Fibroblast of skin of scalp (primary cell): ENCODE measurements at places on chromosomes 4 and X.

GRCh38 chrX:42725196-42725595 is 52.8 kb downstream of the PPP1R2C start:
- DNase-seq, result no peak

- DNase-seq, result no peak
Observed at GRCh38 chr4:1026115-1026514, 14.7 kb downstream of the FGFRL1 start.

DNA sequence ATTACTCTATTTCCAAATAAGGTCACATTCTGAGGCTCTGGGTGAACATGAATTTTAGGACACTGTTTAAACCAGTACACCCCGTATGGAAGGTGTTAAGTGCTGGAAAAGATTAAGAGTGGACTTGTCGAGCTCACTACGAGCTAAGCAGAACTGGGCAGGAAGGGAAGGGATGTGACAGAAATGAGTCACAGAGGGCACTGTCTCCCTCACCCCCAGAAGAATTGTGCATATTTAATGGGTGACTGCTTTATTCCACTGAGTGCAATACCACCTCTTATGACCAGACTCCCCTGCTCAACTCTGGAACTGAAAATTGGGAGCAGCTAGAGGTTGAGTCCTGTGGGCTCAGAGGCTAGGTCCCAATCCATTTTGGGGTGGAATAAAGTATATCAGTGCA is 187.4 kb upstream of the RPS6KA3 start:
- DNase-seq, result peak; percentile 38

DNA sequence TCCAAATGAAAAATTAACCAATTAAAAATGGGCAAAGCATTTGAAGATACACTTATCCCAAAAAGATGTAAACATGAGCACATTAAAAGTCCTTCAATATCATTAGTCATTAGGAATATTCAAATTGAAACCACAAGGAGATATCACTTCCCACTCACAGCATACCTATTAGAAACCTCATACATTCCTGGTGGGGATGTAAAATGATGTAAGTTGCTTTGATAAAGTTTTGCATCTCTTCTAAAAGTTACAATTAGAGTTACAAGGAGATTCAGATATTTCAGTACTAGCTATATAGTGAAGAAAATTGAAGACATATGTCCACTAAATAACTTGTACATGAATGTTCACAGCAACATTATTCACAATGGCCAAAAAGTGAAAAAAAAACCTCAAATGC is 1109.3 kb upstream of the LCORL start:
- DNase-seq, result peak; percentile 51

DNA sequence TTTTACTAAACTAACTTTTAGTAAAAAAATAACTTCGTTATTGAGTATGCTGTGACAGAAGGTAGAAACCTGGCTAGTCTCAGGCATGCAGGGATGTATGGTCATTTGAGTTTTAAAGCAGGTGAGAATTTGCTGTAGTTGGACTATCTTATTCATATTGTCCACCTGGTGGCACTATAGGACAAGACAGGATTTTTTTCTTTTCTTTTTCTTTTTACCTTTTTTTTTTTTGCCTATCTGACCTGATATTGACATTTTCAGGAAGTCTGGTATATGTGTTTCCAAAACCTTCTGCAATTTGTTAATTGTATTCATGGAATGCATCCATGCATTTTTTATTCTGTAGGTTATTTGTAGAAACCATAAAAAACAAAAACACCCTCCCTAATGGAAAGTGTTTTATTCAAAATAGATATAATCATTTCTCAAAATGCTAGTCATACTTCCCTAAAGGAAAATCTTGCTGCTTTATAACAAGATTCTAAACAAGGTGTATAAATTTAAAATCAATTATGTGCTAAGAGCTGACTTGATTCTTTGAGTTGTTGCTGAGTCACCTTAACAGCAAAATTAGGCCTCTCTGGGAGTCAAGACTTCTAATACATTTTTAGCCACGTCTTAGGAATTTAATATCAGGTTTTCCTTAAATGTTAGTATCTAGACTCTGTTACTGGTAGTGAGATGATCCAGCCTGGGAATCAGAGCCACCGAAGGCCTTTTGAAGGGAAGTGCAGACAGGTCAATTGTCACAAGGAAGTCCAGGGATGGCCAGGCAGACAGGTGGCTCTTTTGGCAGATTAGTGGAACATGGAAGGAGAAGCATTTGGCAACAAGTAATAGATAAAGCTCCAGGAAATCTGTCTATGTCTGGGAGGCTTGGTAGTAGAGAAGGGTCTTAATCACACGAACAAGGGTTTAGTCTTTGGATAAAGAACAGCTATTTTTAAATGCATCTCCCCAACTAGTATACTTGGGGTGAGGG is 201.3 kb upstream of the GNPDA2 start:
- DNase-seq, result peak; percentile 9

- DNase-seq, result no peak
Observed at GRCh38 chr4:181962321-181962720, 280.9 kb upstream of the TENM3 start.

- DNase-seq, result no peak
Observed at GRCh38 chr4:109879636-109880314, 31.9 kb downstream of the LRIT3 start.

- DNase-seq, result no peak
Observed at GRCh38 chrX:112803060-112803459, 37.6 kb downstream of the AMOT start.

DNA sequence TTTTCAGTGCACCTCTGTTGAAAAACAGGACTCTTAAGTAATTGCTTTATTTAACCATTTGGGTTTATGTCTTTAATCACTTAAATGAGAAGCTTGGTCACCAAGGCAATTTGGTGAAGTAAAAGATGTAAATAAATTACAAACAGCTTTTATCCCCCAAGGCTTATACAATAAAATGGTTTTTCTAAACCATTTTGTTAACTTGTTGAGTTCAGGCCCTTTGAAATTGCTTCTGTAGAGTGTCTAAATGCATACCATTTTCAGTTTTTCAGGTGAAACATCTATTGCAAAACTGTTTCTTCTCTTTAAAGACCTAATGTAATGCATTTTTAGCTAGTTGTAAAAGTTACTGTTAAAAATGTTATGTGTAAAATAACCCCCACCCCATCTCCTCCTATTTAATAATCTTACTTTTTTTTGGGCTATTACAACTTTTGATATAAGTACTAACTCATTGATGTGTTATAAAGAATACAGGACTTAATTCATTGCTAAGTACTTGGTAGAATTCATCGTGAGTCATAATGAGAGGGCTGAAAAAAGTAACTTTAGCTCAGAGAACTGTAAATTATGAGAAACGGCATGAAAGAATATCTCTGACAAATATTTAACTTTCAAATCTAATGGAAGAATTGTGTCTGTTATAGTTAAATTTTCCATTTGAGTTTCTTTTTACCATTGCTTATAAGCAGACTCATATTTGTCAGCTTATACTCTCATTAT is 4.5 kb downstream of the RAPGEF2 start:
- no peak for DNase-seq
